ENCODE measurements at places on chromosomes 7 and 10.

GRCh38 chr10:47047127-47047504 lies 135.9 kb downstream of the PTPN20 start:
- no peak for DNase-seq

- DNase-seq, result no peak
These were observed 32.3 kb upstream of the FIS1 start for GRCh38 chr7:101277155-101277554.

GRCh38 chr7:68146983-68147382 lies 1150.3 kb downstream of the TYW1 start:
- no peak for DNase-seq

GRCh38 chr10:73553761-73554160 lies 37.4 kb downstream of the USP54 start:
- DNase-seq, result no peak

DNA sequence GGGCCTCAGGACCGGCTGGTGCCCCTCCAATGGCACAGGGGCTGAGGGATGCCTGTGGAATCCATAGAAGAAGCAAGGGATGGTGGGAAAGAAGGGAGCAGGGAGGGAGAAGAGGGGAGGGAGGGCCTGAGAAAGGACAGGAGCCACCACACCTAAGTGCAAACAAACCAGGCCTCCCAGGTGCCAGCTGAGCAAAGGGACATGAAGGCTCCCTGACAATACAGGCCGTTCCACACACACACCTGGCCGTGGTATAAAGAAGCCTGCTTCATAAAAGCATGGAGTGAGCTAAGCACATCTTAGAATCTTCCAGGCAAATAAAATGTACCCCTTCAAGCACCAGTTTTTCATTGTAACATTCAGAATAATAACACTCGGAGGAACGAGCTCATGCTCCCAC lies 54.0 kb downstream of the OAT start:
- no peak for DNase-seq

DNA sequence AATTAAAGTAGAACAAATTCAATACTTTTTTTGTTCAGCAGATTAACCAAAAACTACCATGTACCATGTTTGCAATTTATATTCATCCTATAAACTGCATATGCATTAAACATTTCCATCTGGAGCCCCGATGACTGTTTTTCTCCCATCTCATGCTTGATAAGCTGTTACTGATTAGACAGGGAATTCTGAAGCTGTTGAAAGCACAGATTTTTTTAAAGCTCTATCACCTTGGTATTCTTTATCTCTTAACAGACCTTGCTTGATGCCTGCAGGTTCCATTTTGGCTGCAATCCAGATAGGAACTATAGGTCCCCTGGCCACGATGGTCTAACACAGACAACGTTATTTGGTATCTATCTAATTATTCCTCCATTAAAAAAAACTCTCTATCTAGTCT lies 961.7 kb downstream of the CNTNAP2 start:
- no peak for DNase-seq

- no peak for DNase-seq
These were observed 186.8 kb downstream of the MACC1 start for GRCh38 chr7:20030417-20030816.

All from activated CD4-positive, alpha-beta T cell treated with anti-CD3 and anti-CD28 coated beads, Interleukin-2, Interleukin-4, amounts not matched to agents 100 ng/mL and 50 ng/mL, durations not matched to agents 16 hours and 8 hours (primary cell).